ENCODE measurements at places on chromosomes 5 and 9.

DNA sequence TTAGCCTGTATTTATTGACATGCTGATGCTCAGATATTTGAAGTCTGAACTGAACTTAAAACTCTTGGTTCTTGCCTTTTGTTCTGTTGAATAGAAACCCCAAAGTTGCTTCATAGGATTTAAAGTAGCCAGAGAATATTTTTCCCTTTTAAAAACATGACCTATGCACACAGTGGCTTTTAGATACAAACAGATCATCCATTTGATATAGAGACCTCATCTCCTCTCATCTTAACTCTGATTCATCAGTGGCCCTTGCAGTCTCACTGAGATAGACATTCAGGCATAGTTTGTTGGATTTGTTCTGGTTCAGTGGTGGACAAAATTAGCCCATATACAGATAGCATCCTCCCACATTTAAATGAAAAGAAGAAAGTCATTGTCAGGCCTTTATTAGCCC lies 43.5 kb upstream of the PJA2 start:
- DNase-seq: no peak

GRCh38 chr9:16341177-16341576 lies 529.3 kb downstream of the BNC2 start:
- DNase-seq: no peak

GRCh38 chr9:120524863-120525262 lies 55.1 kb downstream of the CDK5RAP2 start:
- no peak for DNase-seq

GRCh38 chr5:134550271-134551214 lies 25.1 kb downstream of the JADE2 start:
- no peak for DNase-seq

DNA sequence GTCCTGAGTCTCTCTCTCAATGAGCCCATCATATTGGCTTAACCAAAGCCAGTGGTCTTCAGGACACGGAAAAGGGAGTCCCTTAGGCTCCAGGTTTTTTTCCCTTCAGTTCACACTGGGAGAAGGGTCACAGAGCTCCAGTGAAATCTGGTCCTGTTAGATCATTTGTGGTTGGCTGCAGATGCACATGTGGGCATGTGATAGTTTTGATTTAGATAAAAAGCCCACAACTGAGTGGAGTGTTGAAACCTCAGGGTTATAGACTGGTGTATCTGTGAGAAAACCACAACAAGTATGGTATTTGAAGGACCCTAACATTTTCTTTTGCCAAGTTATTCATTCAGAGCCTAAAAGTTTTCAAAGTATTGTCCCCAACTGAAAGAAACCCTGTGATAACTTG lies 46.7 kb downstream of the PRLR start:
- no peak for DNase-seq

DNA sequence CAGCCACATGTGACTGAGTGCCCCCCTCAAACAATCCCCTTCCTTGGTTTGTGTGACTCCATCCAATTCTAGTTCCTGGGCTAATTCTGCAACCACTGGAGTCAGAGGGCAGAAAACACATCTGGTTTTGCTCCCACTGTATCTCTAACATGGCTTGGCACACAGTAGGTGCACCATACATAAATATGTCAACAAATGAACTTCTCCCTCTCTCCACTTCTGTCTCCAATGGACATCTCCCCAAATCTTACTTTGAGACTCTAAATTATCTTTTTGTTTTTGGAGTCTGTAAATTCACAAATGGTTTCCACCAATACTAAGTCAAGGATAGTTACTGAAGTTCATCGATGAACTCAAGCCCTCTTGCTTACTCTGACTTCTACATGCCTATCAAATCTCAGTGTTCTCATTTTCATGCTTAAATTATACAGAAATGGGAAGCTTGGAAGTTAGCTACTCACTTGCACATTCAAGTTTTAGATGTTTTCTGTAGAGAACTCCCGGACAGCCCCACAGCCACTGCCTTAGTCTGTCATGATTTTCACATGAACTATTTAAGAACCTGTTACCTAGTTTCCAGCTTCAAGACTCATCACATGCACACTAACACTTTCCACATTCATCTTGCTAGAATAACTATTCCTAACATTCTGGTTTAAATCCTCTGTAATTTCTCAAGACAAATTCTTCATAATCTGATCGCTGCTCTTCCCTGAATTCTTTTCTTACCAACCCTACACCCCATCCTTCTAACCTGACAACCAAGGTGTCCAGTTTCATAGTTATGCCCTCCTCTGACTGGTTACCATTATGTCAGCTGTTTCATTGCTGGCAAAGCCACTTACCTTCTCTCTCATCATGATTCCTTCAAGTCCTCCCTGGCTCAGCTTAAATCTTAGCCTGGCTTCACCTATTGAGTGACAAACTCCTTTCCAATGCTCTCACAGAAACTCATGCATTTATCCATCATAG lies 6.0 kb downstream of the RPL37 start:
- DNase-seq: no peak

- DNase-seq: no peak
Measured at GRCh38 chr5:176722757-176723156, 75.5 kb downstream of the TSPAN17 start.

GRCh38 chr5:1184481-1184880 lies 16.9 kb upstream of the SLC6A19 start:
- no peak for DNase-seq

GRCh38 chr5:164651546-164652275 lies 1146.3 kb downstream of the MAT2B start:
- no peak for DNase-seq

GRCh38 chr5:67182301-67182790 lies 14.3 kb downstream of the CD180 start:
- DNase-seq: no peak

GRCh38 chr5:89255845-89256463 lies 373.0 kb upstream of the MEF2C start:
- peak; percentile 27 for DNase-seq

- peak; percentile 4 for DNase-seq
Measured at GRCh38 chr5:64958757-64959391, 190.1 kb downstream of the CWC27 start.

- DNase-seq: no peak
Measured at GRCh38 chr5:56155992-56156584, 77.0 kb downstream of the ANKRD55 start.

GRCh38 chr9:3863686-3864085 lies 337.9 kb upstream of the RFX3 start:
- DNase-seq: no peak

GRCh38 chr9:112754578-112754977 lies 4.0 kb downstream of the SNX30 start:
- no peak for DNase-seq

- DNase-seq: no peak
Measured at GRCh38 chr5:57186194-57186593, 12.3 kb downstream of the GPBP1 start.

DNA sequence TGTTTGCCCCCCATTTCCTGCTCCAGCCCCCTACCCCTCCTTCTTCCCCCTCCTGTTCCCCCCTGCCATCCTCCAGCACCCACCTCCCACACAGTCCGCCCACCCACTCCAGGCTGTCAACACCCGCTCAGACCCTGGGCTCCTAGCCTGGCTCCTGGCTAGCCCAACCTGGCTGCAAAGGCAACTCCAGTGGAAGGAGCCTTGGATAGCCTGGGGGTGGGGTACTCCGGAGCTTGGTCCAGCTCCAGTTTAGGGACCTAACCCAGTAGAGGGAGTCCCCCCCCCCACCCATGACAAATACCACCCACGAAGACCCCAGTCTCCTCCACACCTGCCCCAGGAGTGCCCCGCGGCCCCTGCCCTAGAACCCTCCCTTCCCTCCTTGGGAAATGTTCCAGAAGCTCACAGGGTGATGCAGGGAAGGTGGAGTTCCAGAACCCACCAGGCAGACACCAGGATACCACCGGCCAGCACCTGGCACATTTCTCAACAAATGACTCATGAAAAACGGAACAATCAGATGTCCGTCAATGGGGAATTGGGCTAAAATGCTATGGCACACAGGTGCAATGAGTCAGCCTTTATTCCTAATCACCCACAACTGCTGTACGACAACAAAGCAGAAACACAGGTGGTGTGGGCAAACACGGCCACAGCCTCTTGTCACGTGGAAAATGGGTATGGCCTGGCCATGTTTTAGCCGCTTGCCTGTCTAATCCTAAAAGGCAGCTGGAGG lies 901 bp upstream of the SLC12A7 start:
- no peak for DNase-seq

DNA sequence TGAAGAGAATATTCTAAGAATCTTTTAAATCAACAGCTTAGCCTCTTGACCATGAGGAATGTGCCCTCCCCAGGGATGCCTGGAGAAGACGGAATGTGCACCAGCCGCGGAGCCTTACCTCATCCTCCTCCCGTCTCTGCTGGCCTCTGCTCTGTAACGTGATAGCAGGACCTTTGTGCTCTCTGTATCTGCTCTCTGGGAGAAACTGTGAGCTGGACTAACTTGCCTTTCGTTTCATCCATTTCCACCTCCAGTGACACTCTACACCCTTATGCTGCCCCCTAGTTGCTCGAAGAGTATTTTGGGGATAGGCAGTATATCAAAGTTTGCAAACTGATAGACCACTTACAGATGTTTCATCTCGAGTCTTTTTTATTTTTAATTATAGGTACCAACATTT lies 141.4 kb downstream of the NPR3 start:
- DNase-seq: no peak

DNA sequence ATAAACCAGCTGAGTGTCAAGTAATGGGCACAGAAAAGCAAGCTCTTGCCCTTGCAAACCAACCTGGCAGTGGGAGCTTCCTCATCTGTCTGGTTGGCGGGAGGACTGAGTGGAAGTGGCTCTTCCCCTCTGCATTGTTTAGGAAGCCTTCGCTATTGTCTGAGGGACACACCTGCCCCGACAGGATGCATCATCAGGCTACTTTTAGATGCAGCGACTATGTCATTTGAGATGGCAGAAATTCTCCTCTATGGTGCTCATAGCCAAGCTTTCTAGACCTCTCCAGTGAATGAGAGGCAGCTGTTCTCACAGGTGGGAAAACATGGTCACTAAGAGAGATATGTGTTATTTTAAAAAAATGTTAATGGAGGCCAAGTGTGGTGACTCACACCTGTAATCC lies 104.0 kb downstream of the DOCK8 start:
- no peak for DNase-seq

GRCh38 chr9:88041447-88041846 lies 67.1 kb upstream of the CDK20 start:
- DNase-seq: no peak

GRCh38 chr9:2138646-2139045 lies 123.5 kb downstream of the SMARCA2 start:
- no peak for DNase-seq

DNA sequence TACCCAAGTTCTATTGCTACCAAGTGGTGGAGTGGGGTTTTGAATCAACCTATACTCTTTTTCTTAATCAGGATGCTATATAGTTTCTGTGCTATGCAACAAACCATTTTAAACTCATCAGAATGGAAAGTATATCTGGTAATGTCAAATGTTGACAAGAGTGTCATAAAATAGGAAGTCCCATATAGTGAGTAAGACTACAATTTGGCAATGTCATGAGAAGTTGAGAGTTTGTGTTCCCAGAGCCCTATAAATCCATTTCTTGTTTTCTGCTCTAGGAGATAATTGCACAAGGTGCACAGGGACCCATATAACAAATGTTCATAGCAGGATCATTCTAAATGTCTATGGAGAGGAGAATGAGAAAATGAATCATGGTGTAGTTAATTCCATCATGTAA lies 109.8 kb upstream of the TXNDC8 start:
- DNase-seq: no peak

DNA sequence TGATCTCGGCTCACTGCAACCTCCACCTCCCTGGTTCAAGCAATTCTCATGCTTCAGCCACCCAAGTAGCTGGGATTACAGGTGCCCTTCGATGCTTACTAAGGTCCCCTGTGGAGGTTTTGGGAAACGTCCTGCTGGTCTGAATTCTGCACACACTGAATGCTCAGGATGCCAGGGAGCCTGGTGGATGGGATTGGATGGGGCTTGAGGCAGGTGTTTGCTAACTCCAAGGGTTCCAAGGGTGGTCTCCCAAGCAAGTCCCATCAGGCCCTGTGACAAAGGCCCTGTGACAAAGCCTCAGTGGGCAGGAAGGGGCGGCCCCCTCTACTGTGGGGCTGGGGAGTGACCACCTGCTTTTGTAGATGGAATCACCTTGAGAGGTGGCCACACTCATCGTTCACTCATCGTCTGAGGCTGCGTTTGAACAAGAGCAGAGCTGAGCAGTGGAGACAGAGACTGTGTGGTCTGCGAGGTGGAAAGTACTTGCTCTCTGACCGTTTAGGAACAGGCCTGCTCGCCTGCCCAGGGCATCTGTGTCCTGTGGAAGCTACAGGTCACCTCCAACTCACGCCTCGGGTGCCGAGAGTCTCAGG lies 40.2 kb downstream of the MRPL36 start:
- no peak for DNase-seq

DNA sequence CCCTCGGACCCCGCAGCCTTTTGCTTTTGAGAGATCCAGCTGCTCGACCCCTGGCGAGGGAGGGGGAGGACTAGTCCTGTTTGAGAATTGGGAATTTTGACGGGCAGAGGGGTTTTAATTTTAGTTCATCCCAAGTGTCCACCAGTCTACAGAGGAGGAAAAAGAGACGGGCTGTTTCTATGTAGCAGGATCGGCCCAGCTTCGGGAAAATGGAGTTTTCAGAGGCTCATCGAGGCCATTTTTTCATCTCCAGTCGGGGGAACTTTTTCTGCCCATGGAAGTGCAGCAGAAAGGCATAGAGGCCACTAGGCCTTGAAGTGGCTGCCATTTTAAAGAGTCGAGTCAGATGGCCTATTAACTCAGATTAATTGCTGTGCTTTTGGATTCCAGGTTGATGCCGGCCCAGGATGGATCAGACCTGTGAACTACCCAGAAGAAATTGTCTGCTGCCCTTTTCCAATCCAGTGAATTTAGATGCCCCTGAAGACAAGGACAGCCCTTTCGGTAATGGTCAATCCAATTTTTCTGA lies 1.2 kb downstream of the NSD1 start:
- no peak for DNase-seq

DNA sequence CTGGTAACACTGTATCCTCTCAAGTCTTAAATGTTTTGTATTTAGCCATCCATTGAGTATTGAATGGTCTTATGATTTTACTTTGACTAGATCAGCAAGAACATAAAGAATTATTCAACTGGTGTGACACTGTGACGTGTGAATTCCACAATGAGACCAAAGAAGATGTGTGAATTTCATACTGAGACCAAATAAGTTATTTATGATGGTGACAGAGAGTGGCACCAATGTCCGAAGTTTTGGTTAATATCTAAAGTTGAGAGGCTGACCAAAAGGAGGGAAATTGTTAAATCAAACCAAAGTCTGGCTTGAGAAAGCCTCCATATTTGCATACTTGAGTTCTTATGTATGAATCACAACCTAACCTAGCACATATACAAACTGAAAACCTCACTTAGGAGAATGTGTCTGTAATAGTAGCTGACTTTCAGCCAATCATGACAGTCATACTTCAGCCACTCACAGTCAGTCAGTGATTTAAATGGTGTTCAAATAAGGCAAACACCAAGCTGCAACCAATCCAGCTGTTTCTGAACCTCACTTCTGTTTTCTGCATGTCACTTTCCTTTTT lies 31.5 kb upstream of the FAM170A start:
- no peak for DNase-seq

DNA sequence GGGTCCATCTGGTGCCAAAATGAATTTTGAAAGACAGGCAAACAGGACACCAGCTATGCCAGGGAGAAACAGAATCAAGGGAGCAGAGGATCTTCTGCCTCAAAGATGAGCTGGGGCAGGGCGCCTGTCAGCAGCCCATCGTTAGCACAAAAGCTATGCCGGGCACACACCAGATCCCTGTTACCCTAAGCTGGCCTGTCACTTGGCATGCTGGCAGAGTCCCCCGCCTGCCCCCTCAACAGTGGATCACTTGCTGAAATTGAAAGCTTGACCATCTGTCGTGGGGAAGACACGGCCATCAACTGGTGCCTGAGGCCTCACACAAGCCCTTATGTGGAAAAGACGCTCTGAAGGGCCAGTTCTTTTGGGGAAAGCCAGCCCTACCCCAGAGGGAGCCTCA lies 256.4 kb downstream of the EBF1 start:
- no peak for DNase-seq

All from GM04503 (cell line).